ENCODE measurements at places on chromosomes 4 and X.

DNA sequence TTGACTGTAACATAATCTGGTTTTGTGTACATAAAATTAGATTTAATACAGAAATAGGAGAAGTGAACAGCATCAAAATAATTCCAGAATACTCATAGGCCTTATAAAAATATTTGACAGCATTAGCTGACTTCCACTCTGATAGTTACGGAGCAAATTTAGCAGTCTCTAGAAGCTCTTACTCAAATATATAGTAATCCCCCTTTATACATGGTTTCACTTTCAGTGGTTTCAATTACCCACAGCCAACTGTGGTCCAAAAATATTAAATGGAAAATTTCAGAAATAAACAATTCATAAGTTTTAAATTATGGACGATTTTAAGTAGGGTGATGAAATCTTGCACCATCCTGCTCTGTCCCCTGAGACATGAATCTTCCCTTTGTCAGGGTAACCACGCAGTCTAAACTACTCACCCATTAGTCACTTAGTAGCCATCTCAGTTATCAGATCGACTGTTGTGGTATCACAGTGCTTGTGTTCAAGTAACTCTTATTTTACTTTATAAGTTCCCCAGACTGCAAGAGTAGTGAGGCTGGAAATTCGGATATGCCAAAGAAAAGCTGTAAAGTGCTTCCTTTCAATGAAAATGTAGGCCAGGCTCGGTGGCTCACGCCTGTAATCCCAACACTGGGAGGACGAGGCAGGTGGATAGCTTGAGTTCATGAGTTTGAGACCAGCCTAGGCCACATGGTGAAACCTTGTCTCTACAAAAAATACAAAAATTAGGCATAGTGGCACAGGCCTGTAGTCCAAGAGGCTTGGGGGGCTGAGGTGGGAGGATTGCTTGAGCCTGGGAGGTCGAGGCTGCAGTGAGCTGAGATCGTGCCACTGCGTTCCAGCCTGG lies 17.2 kb upstream of the RTL9 start:
- no peak for DNase-seq

- DNase-seq = no peak
Measured at GRCh38 chr4:1451752-1452122, 45.5 kb upstream of the NKX1-1 start.

DNA sequence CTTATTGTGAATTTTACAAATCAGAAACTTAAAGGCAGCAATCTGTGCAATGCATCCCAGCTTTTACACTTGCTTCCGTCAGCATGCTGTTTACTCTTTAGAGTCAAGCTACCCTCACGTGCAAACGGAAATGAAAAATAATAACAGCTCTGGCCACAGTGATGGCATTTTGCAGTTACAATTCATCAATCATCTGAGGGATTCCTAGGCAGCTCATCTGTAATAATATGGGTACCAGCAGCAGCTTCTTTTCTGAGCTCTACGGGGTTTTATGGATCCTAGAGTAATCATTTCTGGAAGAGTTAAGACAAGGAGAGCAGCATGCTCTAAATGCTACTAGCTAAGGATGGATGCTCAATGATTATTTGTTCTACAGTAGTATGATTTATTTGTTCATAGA lies 313.6 kb downstream of the AFF2 start:
- DNase-seq = no peak

GRCh38 chrX:107718156-107718621 lies 57.4 kb downstream of the TSC22D3 start:
- DNase-seq = peak; percentile 71

- no peak for DNase-seq
Measured at GRCh38 chr4:110754716-110755115, 131.8 kb upstream of the PITX2 start.

DNA sequence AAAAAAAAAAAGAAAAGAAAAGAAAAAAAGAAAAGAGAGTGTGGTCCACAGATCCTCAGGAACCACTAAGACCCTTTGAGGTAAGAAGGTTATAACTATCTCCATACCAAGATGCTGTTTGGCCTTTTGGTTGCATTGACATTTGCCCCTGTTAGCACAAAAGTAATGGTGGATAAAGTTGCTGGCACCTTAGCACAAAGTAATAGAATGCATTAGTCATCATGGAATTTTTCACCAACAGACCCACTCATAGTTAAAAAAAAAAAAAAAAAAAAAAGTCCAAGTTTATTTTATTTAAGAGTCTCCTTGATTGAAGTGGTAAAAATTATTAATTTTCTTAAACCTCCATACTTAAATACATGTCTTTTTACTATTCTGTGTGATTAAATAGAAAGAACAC lies 78.4 kb upstream of the RBPJ start:
- no peak for DNase-seq

GRCh38 chr4:79851625-79852304 lies 221.3 kb downstream of the ANTXR2 start:
- no peak for DNase-seq

Data from large intestine (tissue), 12 donors.